ENCODE measurements at places on chromosomes 5 and 9.

DNA sequence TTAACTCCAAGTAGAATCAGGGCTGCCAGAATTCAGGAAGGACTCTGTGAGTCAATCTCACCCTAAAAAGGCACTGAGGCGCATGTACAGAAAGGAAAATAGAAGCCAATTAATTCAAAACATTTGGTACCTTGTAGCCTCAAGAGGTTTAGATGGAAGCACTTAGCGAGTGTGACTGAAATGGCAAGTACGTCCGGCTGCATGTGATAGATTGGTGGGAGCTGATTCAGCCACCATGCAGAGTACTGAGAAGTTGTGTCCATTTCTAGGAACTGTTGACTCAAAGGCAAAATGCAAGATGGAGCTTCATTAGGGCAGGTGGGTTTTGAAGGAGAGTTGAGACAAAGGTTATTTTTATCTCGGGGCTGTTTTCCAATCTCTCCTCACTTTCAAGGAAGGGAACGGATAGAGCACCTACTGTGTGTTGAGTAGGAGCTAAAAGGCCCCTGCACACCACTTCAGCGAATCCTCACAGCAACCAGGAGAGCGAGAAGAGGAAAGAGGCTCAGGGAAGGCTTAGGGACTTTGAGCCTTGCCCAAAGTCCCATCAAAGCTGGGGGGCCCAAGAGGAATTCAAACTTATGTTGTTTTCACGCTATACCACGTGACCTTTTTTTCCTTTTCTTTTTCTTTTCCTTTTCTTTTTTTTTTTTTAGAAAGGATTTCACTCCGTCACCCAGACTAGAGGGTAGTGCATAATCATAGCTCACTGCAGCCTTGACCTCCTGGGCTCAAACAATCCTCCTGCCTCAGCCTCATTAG lies 34.6 kb upstream of the CPEB4 start:
- DNase-seq: no peak

GRCh38 chr9:113574441-113575262 lies 111.1 kb downstream of the RGS3 start:
- DNase-seq: no peak

DNA sequence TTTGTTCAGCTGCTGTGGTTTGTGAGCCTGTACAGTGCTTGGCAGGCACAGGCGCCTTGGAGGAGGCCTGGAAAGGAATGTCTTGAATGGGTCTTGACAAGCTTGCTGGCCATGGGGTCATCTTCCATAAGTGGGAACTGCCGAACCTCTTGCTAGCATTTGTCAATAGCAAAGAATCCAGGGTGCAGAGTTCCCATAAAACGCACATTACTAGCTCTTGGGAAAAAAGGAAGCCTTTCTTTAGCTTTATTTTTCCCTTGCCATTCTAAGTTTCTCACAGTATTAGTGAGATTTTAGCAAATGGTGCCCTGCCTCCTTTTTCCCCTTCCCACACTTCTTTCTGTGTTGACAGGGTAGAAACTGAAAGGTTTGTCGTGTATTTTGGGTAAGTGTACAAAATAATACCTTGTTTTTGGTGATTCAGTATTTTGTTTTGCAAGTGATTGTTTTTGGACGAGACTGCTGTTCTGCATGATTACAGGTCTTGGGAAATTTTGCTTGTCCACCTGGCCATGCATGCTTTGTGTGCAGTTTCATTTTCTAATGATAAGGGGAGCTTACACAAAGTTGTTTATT lies 82.0 kb downstream of the ADGRV1 start:
- DNase-seq: no peak

GRCh38 chr5:118544887-118545449 lies 443.4 kb downstream of the DTWD2 start:
- no peak for DNase-seq

DNA sequence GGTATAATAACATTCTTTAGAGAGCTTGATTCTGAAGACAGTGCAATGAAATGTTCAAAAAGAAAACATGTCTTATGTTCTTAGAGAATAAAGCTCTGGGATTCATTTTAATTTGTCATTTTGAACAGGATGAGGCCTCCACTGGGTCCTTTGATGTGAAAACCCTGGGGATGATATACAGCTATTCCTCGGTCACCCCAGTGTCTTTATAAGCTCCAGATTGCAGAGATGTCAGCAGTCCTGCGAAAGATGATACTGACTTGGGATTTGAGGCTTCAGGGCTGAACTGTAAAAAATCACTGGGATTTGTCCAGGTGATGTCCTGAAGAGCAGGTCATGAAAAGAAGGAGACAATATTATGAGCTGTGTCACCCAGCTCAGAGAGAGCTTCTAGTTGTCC lies 529.7 kb upstream of the ZNF608 start:
- DNase-seq: no peak

- no peak for DNase-seq
Observed at GRCh38 chr5:112691758-112692157, 45.9 kb upstream of the APC start.

- peak; percentile 88 for DNase-seq
Observed at GRCh38 chr9:106799152-106799551, 63.8 kb upstream of the ZNF462 start.

DNA sequence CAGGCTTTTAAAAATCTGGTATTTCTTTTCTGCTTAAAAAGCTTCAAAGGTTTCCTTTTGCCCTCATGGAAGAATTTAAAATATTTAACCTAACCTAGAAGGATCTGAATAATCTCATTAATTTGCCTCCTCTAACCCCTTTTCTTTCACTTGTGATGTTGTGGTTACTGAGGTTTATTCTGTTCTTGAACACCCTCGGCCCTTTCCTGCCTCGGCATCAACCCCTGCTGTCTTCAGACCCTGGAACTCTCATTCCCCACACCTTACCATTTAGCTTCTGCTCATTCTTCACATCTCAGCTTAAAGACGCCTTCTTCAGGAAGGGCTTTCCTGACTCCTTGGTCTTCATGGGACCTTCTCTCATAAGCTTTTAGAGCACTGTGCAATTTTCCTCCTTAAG lies 131.4 kb upstream of the MAN2A1 start:
- no peak for DNase-seq

- DNase-seq: no peak
Observed at GRCh38 chr9:123922431-123922830, 7.5 kb downstream of the DENND1A start.

GRCh38 chr9:5563417-5563815 lies 53.1 kb downstream of the PDCD1LG2 start:
- DNase-seq: no peak

DNA sequence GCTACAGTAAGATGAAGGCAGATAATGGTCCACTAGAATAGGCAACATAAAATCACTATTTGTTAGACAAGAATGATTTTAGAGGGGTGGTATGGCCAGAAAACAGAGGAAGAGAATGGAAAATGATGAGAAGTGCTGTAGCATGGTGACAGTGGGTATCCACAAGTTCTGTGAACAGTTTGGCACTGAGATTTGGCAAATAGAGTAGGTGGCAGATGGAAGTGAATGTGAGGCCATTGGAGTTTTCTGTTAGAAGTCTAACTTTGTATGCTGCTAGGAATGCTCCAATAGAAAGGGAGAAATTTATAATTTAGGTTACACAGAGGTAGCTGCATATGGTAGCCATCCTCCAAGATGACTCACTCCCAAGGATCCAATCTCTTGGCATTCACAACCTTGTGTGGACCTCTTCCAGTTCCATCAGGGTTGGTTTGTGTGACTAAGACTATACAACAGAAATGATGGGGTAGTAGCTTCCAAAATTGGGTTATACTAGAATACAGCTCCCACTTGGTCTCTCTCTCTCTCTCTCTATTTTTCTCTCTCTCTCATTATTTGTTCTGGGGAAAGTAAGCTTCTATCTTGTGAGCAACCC lies 646.9 kb upstream of the ZNF608 start:
- no peak for DNase-seq

GRCh38 chr5:139958432-139959148 lies 84.5 kb downstream of the NRG2 start:
- DNase-seq: no peak

Measured in fibroblast of skin of left quadriceps (primary cell).